ENCODE measurements at places on chromosomes 12 and 14. TPM values are rescaled to one million over a fixed set of nuclear protein-coding genes. Genes with fewer than 3 reads are reported as not detected.

The GTF2A1 gene
- 38.6 TPM for total RNA-seq

The IRAK3 gene
- total RNA-seq: 16.1 TPM

The IAPP gene
- total RNA-seq: not detected

The TSPAN19 gene
- total RNA-seq: not detected

The KLRF1 gene
- 0.27 TPM for total RNA-seq

The CNTN1 gene
- total RNA-seq: 0.13 TPM

The FZD10 gene
- total RNA-seq: not detected

The TMTC3 gene
- 76.2 TPM for total RNA-seq

The KRT79 gene
- not detected for total RNA-seq

The CMTM5 gene
- total RNA-seq: not detected

The KIF5A gene
- under 0.01 TPM for total RNA-seq

The GDF3 gene
- total RNA-seq: 0.65 TPM

The PTCSC3 gene
- total RNA-seq: not detected

The HCAR2 gene
- not detected for total RNA-seq

The SERPINA3 gene
- 0.40 TPM for total RNA-seq

The HAL gene
- under 0.01 TPM for total RNA-seq

The CLEC4E gene
- not detected for total RNA-seq

The SMCO2 gene
- total RNA-seq: 0.50 TPM

The RTN1 gene
- total RNA-seq: 0.93 TPM

The SPTSSA gene
- total RNA-seq: 25.7 TPM

The SUSD6 gene
- 15.4 TPM for total RNA-seq

The PLEKHD1 gene
- 0.07 TPM for total RNA-seq

The KRT75 gene
- total RNA-seq: not detected

The AGAP2 gene
- 0.36 TPM for total RNA-seq

The PTHLH gene
- total RNA-seq: 4.1 TPM

The TPH2 gene
- not detected for total RNA-seq

The FOXN4 gene
- not detected for total RNA-seq

The BAG5 gene
- total RNA-seq: 48.4 TPM

The WSCD2 gene
- total RNA-seq: not detected

The ERBB3 gene
- not detected for total RNA-seq

The DHRS2 gene
- total RNA-seq: 1.5 TPM

The ASIC1 gene
- total RNA-seq: 1.1 TPM

The KCNH3 gene
- total RNA-seq: 0.14 TPM

The TAS2R9 gene
- total RNA-seq: 0.13 TPM

The GRIN2B gene
- total RNA-seq: not detected

The RTL1 gene
- total RNA-seq: not detected

The KLHL33 gene
- total RNA-seq: not detected

The AQP5 gene
- not detected for total RNA-seq

The KLRC2 gene
- total RNA-seq: not detected

The CSRP2 gene
- total RNA-seq: 3.1 TPM

The SLC25A29 gene
- 35.8 TPM for total RNA-seq

The NTS gene
- not detected for total RNA-seq

The JAG2 gene
- total RNA-seq: 37.5 TPM

The AICDA gene
- not detected for total RNA-seq
